ENCODE measurements at places on chromosomes 5 and 9.

GRCh38 chr5:127086589-127086988 is 13.3 kb upstream of the C5orf63 start:
- DNase-seq: no peak

- DNase-seq: no peak
Measured at GRCh38 chr5:61200582-61201155, 38.4 kb upstream of the SMIM15 start.

DNA sequence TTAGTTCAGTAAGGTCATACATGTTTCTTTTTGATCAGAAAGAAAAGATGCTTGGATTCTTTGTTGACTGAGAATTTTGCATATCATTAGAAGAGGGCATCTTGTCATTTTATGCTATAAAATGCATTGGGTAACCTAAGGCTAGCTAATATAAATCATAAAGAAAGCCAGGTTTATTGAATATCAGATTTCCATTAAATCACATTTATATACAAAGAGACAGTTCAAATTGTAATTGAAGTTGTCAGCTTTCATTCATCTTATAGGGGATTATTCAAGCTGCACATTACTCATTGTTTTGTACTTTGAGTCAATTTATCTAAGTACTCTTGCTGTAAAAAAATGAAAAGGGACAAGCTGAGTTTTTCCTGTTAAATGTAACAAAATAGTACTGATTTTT is 259.1 kb upstream of the CDH12 start:
- no peak for DNase-seq

GRCh38 chr5:169979871-169980270 is 424 bp downstream of the INSYN2B start:
- DNase-seq: no peak

DNA sequence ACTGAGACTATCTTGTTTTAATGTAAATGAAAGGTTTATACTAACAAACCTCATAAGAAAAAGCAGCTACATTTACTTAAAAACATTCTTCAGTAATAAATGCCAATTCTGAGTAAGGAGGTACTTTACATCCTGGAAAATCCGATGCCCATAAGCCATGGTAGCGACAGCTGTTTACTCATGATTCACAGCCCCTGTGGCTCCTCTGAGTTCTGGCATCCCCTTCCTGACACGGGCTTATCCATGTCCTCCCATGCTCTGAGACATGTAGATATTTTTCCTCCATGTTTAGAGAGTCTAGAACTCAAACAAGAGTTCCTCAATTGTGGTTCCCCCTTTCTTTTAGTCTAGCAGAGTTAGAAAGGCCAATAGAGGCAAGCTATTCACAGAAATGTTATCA is 63.1 kb upstream of the DEPDC1B start:
- DNase-seq: no peak

GRCh38 chr9:5278486-5278885 is 26.0 kb downstream of the RLN2 start:
- DNase-seq: no peak

- DNase-seq: no peak
Measured at GRCh38 chr5:88882276-88883038, 527 bp downstream of the MEF2C start.

- no peak for DNase-seq
Measured at GRCh38 chr5:72380492-72381274, 60.5 kb downstream of the PTCD2 start.

DNA sequence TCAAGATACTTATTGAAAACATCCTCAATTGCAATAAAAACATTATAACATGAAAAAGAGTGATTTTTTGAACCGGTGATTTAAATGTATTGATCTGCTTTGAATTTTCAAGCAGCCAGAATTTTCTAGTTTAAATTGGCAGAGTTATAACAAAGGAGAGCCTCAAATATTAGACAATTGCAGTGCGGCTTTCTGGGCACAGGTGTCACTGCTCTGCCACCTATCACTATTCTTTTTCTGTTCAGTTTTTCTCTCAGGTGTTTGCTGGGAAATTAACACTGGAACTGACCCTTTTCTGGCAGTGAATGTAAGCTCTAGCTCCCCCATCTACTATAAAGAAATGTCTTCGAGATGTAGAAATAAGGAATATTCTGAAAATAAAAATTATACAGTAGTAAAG is 23.0 kb downstream of the ZBED3 start:
- no peak for DNase-seq

- DNase-seq: no peak
Measured at GRCh38 chr9:4148231-4148561, 151.7 kb downstream of the GLIS3 start.

DNA sequence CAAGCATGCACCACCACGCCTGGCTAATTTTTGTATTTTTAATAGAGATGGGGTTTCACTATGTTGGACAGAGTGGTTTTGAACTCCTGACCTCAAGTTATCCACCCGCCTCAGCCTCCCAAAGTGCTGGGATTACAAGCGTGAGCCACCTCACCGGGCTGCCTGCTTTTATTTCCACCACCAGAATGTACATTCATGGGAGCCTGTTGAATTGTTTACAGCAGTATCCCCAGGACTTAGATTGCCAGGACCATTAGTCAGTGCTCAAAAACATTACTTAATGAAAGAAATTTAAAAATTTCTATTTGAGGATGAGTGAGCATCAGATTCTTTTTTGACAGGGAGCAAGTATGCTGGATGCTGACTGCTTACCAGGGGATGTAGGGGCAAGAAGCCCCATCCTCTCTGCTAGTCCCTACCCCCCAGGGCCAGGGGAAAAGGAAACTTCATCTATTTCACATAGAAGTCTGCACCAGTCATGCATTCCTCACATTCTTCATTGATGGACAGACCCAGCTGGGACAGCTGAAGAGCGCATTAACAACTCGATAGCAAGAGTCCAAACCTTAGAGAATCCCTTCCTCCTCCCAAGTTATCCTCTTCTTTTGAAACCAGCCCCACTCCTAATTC is 10.3 kb upstream of the RGMB start:
- DNase-seq: no peak

GRCh38 chr5:142324136-142324870 is 518 bp downstream of the SPRY4 start:
- no peak for DNase-seq

DNA sequence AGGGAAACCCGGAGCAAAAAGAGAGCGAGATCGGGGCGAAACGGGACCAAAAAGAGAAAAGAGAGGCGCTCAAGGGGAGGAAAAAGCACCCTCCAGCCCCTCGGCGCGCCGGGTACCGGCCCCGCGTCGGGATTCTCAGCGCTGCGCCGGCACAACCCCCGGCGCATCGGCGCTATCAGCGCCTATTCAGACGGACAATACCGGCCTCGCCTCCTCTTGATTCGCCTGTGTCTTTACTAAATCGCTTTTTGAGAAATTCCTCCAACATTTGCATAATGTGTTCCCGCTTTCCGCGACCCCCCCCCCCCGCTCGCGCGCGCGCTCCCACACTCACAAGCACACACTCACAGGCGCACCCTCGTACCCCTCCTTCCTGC is 578 bp downstream of the LHX6 start:
- DNase-seq: no peak

GRCh38 chr5:124297826-124298225 is 448.6 kb downstream of the ZNF608 start:
- DNase-seq: no peak

- DNase-seq: no peak
Measured at GRCh38 chr5:102554728-102555127, 55.9 kb upstream of the SLCO6A1 start.

DNA sequence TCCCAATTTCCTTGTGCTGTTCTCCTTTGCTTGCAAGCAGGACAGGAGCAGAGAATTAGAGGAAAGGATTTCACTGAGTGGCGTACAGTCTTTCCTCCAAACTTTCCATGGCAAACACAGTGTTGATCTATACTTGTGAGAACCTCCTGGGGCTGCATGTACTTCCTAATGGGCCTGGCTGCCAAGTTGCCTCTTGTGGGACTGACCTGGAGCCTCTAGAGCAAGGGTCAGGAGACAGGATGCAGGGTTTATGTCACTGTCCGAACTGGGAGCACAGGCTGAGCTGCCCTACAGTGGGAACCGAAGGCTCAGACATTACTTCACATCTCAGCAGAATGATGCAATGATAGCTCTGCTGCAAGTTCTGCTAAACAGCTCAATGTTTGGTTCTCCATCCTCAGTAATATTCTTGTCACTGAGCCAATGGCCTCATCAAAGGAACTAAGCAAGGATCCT is 102.3 kb downstream of the ENC1 start:
- no peak for DNase-seq

DNA sequence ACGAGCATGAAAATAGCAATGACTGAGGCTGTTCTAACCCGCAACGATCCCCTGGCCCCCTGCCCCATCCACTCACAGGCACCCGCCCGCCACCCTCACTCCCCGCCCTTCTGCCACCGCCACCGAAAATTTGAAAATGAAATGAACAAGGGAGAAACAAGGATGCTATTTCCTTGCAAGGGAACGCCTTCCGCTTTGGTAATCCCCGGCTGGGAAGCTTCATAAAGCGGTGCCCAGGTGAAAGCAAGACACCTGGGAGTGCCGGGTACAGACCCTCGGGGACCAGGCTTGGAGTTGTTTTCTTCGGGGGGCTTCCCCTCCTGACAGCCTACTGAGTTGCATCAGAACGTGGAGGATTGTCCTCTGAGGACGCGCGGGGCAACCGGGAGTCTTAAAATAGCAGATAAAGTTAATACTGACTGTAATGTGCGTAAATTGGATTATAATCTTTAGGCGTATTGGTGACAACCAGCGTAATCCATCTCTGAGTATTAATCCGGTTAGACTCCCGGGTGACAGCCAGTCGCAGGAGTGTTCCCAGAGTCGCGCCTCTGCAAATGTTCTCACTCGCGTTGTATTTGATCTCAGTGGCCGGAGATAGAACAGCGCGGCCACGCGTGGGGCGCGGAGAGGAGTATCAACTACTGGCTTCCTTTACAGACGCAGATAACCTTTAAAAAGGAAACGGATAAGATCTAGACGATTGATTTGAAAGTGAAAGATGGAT is 885 bp upstream of the MLLT3 start:
- peak; percentile 61 for DNase-seq

Data from activated CD4-positive, alpha-beta T cell treated with anti-CD3 and anti-CD28 coated beads, Interleukin-2, amount 50 U/mL, for 48 hours (primary cell).